ENCODE measurements at places on chromosomes 7 and 10.

DNA sequence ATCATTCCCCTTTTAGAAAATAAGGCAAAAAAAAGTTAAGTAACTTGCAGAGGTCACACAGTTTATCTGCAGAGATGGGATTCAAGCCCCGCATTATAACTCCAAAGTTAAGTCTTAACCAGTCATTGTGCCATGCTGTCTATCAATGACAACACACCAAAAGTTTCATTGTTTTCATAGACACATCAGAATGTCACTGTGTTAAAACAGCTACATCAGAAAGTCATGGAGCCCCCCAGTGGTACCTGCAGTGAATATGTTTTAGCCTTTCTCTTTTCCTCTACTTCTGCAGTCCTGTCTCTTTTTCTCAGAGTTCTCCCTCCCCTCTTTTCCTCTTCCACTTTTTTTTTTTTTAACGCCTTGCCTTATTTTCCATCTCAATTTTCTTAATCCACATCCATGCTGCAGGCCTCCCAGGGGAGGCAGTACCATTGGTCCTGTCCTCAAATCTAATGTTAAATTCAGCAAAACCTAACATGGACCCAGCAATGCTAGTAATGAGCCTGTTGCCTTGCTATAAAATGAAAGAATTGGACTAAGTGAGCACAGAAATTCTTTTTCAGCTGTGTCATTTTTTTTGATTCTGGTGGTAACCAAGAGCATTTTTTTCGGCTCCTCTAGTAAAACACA is 3.8 kb upstream of the NRCAM start:
- peak; percentile 51 for DNase-seq

GRCh38 chr10:69089638-69090599 is 2.0 kb downstream of the SRGN start:
- no peak for DNase-seq

DNA sequence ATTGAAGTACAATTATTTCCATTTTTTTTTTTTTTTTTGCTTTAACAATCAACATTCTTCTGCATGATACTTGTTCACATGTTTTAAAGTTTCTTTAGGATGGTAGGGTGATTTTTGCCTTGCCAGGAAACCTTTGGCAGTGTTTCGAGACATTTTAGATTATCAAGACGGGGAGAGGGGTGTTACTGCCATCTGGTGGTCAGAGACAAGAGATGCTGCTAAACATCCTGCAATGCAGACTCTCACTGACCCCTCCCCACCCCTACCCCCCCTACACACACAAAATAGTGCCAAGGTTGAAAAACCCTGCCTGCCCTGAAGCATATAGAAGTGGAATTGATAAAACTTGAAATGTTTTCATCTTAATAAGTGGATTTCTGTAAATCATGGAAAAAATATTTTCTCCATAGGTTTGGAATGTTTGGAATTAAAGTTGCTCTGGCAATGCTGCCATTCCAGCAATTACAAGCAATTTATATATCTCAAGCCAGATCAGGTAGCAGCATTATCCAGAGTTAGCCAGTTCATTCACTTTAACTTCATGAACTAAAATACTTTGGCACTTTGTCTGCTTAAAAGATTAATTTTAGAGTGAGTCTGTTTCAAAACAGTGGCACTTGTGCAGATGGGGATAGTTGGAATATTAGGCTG is 62.1 kb downstream of the SDHAF3 start:
- peak; percentile 10 for DNase-seq

DNA sequence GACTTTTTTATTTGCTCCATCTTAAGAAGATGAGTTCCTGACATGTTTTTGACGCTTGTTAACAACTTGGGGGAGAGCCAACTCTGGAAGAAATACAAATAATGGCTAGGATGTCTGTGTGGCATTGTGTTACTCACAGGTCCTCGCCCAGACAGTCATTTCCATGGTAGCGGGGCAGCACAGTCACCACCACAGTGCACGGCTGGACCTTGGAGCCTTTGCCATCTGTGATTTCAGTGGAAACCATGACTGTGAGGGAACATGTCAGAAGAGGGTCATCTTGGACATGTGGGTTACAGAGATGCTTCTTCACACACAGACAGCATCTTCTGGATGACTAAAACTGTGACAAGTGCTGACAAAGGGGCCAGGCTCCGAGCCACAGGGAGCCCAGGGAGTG is 74.5 kb downstream of the PKD1L1 start:
- no peak for DNase-seq

DNA sequence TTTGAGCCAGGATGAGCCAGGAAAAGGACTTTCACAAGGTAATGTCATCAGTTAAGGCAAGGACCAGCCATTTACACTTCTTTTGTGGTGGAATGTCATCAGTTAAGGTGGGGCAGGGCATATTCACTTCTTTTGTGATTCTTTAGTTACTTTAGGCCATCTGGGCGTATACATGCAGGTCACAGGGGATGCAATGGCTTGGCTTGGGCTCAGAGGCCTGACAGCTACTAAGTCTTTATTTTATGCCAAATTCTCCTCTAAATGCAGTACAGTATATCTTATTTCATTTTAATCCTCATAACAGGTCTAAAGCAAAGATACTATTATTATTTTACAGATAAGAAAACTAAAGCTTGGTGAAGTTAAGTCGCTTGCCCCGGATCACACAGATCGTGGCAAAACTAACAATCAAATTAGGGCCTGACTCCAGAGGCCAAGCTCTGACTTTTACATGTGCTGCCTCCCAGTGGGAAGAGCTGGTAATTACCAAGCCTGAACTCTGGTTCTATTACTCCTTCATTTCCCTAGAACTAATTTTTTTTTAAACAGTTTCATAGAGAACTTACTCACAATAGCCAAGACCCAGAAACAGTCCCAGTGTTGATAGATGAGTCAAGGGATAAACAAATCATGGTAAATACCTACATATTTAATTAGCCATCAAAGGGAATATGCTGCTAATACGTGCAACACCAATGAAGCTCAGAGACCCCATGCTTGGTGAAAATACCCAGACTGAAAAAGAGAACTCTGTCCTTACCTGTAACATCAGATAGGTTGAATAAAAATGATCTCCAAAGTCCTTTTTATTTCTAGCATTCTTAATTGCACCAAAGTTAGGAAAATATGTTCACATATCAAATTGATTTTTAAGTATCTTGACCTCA is 35.4 kb downstream of the C7orf25 start:
- no peak for DNase-seq

- no peak for DNase-seq
These were observed 549.4 kb downstream of the SORCS1 start for GRCh38 chr10:106615081-106615480.

DNA sequence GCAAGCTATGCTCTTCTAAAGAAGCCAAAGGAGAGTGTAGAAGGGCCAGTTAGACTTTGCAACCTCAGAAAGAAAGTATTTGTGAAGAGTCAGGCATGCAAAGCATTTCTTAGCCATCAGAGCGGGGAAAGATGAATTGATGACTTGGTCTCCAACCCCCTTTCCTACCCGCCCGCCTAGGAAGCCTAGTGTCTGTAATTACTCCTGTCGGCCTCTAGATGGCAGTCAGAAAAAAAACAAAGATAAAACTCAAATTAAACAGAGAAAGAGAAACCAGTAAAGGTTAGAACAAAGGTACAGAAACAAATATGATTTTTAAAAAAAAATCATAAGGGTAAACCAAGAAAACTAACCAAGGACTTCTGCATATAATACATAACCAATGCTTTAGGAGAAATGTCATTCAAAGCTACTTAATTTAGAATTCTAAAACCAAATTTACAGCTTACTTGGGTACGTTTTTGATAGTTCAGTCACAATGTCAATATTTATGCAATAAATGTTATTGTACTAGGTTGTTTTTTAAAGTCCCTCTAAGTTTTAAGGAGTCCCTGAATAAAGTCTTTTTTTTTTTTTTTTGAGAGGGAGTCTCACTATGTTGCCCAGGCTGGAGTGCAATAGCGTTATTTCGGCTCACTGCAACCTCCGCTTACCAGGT is 97.6 kb downstream of the LYZL1 start:
- no peak for DNase-seq

DNA sequence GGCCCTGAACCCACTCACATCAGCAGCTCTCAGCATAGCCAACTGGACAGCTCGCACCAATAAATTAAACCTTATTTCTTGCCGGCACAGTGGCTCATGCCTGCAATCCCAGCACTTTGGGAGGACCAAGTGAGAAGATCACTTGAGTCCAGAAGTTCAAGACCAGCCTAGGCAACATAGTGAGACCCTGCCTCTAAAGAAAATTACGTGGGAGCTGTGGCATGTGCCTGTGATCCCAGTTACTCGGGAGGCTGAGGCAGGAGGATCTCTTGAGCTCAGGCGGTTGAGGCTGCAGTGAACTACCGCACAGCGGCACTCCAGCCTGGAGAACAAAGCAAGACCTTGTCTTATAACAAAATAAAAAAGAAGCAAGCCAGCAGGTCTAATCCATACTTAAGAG is 75.7 kb downstream of the SEPTIN14 start:
- DNase-seq, result no peak

- DNase-seq, result no peak
These were observed 8.1 kb downstream of the SKIDA1 start for GRCh38 chr10:21517134-21518031.

DNA sequence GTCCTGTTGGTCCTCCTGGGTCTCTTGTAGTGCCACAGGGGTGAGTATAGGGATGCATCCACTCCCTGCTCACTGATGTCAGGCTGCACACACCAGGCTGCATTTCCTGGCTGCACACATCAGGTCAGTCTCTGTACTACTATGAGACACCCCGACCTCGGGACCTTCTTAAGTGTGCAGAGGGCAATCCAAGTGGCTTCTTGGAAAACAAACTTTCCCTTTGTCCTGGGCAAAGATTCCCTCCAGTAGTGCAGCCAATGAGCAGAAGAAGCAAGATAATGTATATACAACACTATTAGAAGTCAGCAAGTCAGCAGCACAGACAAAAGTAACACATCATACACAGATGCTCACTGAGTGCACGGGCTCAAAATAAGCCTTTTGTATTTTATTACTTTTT is 493.5 kb downstream of the GRID1 start:
- no peak for DNase-seq

- DNase-seq, result peak; percentile 23
These were observed 18.7 kb upstream of the DDIT4 start for GRCh38 chr10:72254813-72255568.

GRCh38 chr7:7077945-7078344 is 104.4 kb upstream of the C1GALT1 start:
- DNase-seq, result no peak

GRCh38 chr7:21214657-21215056 is 213.2 kb upstream of the SP4 start:
- DNase-seq, result no peak

DNA sequence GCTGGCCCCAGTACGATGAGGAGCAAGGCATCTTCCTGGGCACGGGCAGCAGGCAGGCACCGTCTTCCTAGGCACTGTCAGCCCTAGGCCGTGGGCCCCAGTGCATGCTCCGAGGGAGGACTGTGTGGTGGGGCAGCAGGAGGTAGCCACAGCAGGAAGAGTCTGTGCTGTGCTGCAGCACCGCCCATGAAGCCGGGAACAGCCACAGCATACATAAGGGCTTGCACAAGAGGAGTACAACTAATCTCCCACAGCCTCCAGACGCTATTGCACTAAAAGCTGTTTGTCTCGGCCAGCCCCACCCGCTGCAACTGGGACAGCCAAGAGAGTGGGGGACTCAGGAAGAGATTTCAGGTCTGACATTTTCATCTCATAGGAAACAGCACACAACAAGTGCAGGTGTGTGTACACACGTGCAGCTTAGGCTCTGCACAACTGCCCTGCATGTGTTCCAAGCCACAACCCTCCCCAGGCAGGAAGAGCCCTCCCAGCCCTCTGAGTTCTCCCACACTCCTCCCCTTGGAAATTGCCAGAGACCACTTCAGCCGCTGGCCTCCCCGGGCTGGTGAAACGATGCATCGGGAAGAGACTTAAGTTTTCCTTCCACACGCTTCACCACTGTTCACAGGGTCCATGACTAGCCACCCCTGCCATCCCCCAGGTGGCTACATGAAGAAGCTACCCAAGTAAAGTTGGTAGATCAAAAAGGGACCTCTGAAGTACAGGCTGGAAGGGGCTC is 88.1 kb upstream of the DDC start:
- DNase-seq, result no peak

GRCh38 chr7:2860627-2861133 is 16.6 kb upstream of the GNA12 start:
- no peak for DNase-seq

- no peak for DNase-seq
These were observed 245.3 kb downstream of the NSUN6 start for GRCh38 chr10:18406136-18406535.

DNA sequence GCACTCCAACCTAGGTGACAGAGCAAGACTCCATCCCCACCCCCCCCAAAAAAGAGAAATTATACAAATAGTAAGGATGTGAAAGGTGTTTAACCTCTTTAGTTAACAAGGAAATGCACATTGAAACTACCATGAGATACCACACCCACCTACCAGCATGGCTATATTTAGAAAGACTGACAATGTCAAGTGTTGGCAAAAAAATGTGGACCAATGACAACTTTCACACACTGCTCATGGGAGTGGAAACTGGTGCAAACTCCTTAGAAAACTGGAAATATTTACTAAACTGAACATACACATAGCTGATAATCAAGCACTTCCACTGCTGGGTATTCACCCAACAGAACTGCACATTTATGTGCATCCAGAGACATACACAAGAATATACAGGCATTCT is 23.3 kb upstream of the NRF1 start:
- DNase-seq, result no peak

DNA sequence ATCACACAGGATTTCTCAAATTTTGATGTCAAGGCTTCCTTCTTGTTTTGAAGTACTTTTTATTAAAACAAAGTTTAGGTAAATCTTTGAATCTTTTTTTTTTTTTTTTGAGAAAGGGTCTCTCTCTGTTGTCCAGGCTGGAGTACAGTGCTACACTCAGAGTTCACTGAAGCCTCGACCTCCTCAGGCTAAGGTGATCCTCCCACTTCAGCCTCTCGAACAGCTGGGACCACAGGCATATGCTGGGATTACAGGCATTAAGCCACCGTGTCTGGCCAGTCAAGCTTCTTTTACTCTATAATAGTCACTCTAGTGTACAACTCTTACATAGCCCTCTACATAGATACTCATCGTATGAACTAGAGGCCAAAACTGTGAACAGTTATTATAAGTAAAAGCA is 3.4 kb downstream of the RUFY2 start:
- DNase-seq, result no peak

GRCh38 chr7:79454361-79454960 is 994 bp upstream of the MAGI2 start:
- no peak for DNase-seq

DNA sequence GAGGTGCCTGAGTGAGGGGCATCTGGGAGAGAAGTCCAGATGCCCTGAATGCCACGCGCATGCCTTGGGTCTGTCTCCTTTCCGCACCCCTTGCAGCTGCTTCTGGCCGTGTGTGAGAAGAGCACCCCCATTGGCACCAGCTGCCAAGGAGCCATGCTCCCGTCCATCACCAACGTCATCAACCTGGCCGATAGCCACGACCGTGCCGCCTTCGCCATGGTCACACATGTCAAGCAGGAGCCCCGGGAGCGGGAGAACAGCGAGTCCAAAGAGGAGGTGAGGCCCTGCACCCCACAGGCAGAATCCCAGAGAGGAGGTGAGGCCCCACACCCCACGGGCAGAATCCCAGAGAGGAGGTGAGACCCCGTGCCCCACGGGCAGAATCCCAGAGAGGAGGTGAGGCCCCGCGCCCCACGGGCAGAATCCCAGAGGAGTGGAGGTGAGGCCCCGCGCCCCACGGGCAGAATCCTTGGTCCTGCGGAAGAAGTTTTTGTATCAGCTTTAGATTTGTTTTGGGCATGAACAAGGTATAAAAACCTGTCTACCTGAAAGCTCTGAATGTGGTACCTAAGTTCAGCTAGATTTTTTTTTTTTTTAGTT is 91.8 kb downstream of the TRRAP start:
- no peak for DNase-seq
